ENCODE measurements at places on chromosomes 6 and 20.

DNA sequence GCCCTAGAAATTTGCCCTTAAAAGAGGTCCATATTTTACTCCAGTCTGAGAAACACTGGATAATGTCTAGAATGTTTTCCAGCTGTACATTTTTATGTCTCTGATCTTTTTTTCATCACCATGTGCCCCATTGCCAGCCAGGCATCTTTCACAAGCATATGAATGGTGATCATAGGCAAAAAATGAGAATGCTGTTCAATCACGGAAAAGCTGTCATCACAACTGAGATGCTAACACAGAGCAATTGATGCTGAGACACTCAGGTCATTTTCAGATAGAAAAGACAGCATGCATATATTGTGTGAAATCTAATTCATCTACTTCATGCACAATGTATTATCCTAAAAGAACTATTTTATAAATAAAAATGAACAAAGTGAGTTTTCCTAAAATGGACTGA, 41.6 kb downstream of the CGA start:
- no peak for DNase-seq

GRCh38 chr6:140320081-140321080, 945.9 kb upstream of the CITED2 start:
- DNase-seq = no peak

DNA sequence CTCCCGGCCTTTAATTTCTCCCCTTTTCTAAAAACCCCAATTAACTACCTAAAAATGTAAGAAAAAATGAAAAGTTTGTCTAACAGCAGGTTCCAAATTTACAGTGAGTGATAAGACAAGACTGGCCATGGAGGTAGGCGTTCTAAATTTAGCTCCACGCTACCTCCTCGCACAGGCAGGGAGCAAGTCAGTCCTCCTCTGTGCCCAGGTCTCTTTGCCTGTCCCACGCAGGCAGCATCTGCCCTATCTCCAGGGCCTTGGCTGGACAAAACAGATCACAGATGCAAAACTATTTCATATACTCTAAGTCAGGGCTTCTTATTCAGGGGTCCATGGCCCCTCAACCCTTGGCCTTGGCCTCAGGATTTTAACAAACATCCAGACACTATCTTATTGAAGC, 98.0 kb upstream of the JARID2 start:
- no peak for DNase-seq

- DNase-seq = no peak
Measured at GRCh38 chr20:20085071-20085470, 32.7 kb downstream of the CFAP61 start.

- no peak for DNase-seq
Measured at GRCh38 chr6:158978757-158979156, 21.2 kb downstream of the RSPH3 start.

DNA sequence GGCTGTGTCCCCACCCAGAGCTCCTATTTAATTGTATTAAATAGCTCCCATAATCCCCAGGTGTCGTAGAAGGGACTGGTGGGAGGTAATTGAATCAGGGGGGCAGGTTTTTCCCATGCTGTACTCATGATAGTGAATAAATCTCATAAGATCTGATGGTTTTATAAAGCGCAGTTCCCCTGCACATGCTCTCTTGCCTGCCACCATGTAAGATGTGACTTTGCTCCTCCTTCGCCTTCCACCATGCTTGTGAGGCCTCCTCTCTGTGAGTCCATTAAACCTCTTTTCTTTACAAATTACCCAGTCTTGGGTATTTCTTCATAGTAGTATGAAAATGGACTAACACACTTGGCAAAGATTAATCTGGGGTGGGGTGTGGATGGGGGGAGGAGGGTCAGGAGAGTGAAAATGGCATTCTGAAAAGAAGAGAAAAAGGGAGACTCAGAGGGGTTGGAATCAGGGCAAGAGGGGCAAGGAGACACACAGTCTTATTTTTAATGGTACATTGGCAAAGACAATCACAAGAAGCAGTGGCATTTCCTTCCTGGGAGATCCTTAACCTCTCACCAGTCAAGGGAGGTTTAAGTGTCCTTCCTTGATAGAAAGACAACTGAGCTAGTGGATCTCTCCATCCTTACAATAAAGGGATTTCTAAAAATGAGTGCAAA, 37.5 kb upstream of the NOX3 start:
- DNase-seq = no peak

GRCh38 chr6:43339168-43339567, 30.3 kb downstream of the ZNF318 start:
- no peak for DNase-seq

All from LoVo (cell line).